ENCODE measurements at places on chromosomes 12 and 14.

DNA sequence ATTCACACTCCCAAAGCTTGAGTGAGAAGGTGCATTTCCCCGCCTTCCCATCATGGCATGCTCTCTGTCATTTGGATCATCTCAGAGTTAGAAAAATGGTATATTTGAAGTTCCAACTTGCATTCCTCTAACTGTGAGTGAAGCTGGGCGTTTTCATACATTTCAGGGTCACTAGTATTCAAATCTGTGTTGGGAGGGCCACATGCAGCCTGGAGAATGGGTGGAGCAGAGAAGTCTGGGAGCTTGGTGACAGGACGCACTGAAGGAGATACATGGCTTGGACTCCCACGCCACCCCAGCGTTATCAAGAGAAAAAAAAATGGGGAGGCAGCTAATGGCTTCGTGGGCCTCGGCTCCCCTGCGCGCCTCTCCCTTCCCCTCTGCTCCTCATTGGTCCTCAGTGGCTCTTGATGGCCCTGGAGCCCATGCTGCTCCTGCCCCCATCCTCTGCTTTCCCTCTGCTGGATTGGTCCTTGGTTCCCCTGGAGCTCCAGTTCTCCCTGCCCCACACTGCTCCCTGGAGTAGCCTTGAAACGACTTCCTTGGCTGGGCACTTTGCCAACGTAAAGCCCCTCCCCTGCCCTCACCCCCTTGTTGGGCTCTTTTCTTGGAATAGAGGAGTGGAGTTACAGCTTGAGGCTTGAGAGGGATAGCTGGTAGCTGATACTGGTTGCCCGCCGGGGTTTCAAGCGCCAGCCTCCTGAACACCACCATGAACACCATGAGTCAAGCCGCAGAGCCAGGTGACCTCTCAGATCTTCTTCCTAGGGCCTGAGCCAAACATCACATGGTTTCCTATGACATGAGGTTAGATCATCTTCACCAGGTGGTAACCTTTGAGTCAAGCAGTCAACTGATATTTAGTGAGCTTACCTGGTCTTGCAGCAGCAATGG lies 139.6 kb downstream of the PRKCH start:
- DNase-seq = no peak

GRCh38 chr12:121653999-121654398 lies 15.5 kb downstream of the MORN3 start:
- no peak for DNase-seq

GRCh38 chr14:52395728-52396127 lies 81.6 kb downstream of the PTGER2 start:
- DNase-seq = no peak

DNA sequence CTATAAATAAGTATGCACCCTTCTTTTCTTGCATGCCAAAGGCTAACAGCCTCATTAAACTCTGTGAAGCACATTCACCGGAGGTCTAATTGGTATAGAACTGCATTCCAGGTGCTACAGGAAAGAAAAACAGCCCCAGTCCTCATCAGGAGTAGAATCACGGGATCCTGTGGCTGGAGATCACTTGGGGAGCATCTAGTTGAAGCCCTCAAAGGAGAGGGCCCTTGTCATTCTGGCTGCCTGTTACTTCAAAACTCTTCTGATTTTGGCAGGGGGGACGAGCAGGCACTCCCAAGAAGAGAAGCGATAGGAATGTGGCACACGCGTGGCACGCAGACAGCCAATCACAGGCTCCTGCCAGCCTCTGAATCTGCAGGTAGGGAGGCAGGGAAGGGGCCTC lies 154.4 kb downstream of the TTC7B start:
- no peak for DNase-seq

Measured in GM20000 (cell line).